Stimulated activated CD4-positive, alpha-beta T cell treated with anti-CD3 and anti-CD28 coated beads, Interleukin-15, amount 100 ng/mL, for 48 hours (primary cell): ENCODE measurements at places on chromosomes 6 and 20.

DNA sequence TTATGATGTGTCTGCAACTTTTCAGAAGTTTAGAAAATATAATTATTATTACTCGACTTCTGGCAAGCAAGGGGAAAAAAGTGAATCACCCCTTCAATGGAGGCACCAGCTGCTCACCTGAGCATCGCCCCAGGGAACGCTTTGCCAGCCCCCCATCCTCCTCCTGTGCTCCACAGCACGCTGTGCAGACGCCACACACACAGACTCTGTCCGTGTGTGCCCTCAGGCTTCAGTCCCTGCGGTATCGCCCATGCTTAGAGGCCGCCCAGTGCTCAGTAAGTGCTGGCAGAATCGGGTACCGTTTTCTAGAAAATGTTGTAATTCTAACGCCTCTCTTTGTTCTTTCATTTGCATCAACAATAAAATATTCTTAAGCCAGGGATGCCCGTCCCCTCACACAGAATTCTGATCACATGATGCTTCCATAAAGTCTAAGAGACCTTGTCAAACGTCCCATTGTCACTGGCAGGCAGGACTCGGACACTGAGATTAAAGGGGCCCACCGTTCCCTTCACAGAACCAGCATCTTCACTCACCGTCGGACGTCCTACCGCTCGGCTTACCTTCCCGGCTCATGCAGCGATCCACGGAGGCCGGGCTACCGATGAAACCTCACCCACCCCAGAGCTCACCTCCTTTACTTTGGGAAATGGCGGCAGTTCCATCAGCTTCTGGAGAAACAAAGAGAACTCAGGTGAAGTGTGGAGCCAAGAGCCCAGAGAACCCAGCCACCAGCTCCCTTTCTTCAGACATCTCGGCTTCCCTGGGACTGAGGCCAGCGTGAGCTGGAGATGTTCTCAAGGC lies 105.5 kb downstream of the DLL1 start:
- no peak for DNase-seq

DNA sequence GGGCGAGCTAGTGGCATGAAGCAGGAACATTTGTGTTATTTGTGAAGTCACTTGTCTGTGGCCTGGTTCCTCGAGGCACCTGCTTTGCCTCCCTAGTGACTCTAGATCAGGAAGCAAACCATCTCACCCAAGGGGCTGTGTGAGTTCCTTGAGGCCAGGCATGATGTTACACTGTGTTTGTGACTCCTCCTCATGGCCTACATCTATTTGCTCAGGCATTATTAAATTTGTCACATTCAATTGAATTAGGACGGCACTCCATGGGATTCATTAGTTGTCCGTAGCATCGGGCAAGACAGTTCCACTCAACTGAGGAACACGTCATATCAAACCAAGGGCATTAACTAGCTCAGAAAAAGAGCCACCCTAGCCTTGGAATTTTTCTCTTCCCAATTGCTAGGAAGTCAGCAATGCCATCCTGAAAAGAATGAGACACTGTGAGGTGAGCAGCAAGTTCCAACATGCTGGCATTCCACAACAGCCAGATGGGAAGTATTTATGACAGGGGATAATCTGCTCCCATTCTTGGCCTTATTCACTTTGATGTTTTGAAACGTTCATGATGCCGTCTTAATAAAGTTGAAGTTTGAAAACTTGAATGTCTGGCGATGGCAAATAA lies 17.2 kb downstream of the TMEM200A start:
- no peak for DNase-seq

GRCh38 chr6:150229436-150230163 lies 86.8 kb downstream of the PPP1R14C start:
- no peak for DNase-seq

- no peak for DNase-seq
These were observed 45.9 kb upstream of the CSE1L start for GRCh38 chr20:48999890-49000870.

- DNase-seq, result no peak
These were observed 165.9 kb downstream of the SASH1 start for GRCh38 chr6:148508401-148509041.

- no peak for DNase-seq
These were observed 275.1 kb downstream of the GRIK2 start for GRCh38 chr6:101668496-101669030.

- peak; percentile 62 for DNase-seq
These were observed 31.4 kb downstream of the HIVEP2 start for GRCh38 chr6:142913511-142914047.

DNA sequence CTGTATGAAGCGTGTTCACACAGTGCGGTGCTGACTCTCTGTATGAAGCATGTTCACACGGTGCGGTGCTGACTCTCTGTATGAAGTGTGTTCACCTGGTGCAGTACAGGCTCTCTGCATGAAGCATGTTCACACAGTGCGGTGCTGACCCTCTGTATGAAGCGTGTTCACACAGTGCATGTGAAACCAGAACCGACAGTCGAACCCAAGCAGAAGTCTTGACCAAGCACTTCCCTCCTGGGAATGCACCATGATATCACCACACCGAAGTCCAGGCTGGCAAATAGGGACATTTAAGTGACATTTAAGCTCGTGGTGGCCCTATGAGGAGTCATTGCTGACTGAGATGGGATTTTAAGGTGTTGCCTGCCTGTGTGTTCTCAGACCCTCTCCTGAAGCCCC lies 11.3 kb upstream of the SERPINB1 start:
- DNase-seq, result no peak

DNA sequence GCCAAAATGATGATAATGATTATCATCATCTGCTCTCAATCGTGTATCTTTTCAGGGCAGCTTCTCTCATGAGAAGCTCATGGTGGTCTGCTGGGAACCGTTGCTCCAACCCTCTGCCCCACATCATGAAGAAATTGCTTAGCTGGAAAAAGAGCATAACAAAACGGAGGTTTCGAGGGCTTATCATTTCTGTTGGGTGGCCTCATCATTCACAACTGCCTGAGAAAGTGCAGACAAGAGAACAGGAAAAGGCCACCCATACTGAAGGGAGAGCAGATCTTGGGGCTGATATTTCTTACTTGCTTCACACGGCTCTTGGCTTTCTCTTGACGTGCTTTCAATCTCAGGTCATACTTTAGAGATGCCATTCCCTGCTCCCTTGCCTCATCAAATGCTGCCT lies 471.6 kb downstream of the CD83 start:
- DNase-seq, result no peak

DNA sequence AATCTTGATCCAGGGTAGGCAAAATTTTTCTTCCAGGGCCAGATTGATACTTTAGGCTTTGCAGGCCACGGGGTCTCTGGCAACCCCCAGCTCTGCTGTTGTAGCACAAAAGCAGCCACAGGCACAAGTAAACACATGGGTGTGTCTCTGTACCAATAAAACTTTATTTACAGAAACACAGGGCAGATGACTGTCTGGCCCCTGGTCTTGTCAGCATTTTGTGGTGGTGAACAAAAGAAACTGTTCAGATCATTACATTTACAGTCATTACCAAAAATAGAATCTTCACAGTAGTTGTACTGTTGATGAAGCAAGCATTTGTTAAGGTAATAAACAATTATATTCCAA lies 45.0 kb upstream of the KIF25 start:
- no peak for DNase-seq

GRCh38 chr6:89084542-89084941 lies 4.0 kb downstream of the PNRC1 start:
- DNase-seq, result no peak

GRCh38 chr20:10242166-10242565 lies 23.5 kb downstream of the SNAP25 start:
- no peak for DNase-seq

- DNase-seq, result no peak
These were observed 427.4 kb upstream of the JAG1 start for GRCh38 chr20:11101243-11101642.

- no peak for DNase-seq
These were observed 19.9 kb upstream of the PHACTR3 start for GRCh38 chr20:59584278-59584925.

GRCh38 chr6:31701666-31702404 lies 1.3 kb downstream of the ABHD16A start:
- DNase-seq, result no peak

DNA sequence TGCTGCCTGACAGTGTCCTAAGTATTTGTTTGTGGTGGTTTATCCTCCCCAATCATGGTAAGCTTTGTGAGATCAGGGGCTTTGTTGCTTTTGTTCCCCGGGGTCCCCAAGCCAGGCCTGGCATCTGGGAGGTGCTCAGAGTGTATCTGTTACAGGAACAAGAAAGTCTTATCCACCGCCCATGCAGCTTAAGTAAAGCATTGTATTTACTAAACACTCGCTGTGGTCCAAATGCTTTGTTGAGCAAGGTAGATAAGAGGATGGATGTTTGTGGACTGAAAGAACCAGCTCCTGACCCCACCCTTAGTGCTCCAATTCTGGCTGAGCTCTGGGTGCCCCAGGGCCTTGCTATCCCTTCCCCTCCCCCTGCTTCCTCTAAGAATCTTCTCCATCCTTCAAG lies 19.8 kb upstream of the TFAP2C start:
- DNase-seq, result no peak

DNA sequence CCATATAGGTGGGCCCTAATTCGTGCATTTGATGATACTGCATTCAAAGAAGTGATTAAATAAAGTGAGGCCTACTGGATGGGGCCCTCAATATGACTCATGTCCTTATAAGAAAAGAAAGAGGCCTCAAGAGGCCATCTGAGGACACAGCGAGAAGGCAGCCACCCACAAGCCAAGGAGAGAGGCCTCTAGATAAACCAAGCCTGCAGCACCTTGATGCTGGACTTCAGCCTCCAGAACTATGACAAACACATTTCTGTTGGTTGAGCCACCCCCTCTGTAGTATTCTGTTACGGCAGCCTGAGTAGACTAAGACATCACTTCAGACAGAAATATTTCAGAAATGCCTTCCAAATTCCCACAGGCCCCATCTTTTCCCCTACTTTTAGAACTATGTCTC lies 82.5 kb upstream of the PLEKHG1 start:
- DNase-seq, result no peak

DNA sequence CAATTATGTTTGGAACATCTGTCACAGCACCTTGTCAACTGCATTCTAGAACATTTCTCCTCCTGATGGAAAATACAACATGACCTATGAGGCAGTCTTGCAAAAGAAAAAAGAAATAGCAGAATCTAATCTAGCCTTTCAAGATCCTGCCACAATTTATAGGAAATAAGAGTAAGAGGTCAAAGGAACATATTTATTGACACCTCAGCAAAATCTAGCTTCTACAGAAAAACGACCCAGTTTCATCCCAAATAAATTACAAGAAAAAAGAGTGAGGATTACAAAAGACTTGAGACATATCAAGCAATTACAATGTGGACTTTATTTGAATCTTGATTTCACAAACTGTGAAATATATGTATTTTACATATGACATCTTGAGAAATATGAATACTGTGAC lies 4.2 kb downstream of the FBXO9 start:
- DNase-seq, result no peak

GRCh38 chr20:63529861-63530787 lies 7.1 kb downstream of the PTK6 start:
- no peak for DNase-seq

GRCh38 chr6:116975600-116975999 lies 98.6 kb downstream of the RFX6 start:
- no peak for DNase-seq

GRCh38 chr20:39112178-39112743 lies 150.1 kb downstream of the DHX35 start:
- no peak for DNase-seq

- DNase-seq, result no peak
These were observed 7.7 kb upstream of the HTR1B start for GRCh38 chr6:77470983-77471382.

DNA sequence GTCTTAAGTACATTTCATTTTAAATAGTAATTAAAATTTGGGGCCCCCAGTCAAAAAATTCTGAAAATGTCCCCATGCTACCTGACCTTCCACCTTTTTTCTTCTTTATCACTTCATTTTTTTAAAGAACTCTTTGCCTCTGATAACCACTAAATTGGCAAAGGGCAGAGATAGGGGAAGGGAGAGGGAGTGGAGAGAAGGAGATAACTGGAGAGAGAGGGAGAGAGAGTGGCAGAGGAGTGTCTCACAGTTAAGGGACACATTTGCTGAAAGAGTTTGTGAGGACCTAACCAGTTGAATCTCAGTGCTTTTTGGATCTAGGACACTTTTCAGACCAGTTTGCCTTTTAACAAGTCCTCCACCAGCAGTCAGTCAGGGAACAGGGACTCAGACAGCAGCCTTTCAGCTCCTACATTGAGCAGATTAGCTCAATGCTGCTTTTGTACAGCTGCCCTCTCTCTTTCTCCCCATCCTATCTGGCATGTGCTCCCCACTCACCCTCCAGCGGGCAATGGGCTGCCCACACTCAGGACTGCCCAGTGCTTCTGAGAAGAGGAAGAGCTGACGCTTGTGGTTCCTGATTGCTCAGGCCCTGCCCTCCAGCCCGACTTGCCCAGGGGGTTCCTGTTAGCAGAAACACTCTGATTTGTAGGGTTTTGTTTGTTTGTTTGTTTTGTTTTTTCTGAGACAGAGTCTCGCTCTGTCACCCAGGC lies 14.4 kb downstream of the ARMC2 start:
- no peak for DNase-seq

DNA sequence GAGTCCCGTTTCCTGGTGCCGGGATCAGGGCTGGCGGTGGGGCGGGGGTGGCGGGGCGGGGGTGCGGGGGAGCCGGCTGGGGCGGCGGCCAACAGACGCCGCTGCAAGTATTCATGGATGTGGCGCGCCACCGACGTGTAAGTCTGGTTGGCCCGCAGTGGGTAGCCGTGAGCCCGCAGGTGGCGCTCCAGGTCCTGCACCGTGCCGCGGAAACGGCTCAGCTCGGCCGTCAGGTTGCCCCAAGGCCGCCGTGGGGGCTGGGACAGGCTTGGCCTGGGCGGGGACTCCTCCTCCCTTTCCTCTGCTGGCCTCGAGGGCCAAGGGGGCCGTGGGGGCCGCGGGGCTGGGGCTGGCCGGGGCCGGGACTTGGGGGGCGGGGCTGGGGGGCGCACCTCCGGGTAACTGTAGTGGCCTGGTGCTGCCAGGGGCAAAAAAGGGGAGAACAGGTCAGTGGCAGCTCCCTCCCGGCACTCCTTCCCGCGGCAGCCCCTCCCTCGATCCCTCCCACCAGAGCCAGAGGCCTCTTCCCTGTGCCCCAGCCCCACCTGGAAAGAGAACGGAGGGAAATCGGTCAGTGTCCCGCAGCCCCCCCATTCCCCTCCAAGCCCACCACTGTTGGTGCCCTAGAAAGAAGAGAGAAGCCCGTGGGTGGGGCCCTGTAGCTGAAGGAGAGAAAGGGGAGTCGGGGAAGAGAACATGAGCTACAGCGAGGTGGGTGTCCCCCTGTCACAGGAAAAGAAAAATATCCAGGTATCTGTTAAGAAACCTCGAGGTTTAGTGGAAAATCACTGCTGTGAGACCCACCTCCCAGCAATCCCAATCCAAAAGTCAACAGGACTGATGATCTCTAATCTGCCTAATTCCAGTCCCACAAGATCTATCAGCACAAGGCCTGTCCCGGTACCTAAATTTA lies 21.3 kb downstream of the TNXB start:
- DNase-seq, result peak; percentile 75

DNA sequence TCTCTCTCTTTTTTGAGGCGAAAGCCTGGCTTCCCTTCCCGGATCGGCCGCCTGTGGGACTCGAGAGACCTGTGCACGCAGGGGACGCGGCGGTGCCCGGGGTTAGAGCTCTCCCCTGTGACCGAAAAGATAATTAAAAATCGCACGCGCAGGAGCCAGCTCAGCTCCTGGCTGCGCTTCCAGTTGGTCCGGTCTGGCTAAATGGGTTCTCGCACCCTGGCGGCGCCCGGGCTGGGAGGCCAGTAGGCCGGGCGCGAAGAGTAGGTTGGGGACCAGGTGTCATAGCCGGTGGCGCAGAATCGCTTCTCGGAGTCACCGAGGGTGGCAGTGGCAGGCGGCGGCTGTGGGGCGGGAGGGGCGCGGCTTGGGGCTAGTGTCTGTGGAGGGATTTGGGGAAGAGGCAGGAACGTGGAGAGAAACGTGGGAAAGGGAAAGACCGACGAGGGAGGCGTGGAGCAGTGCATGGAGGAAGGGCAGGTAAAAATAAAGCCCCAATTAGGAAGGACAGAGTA lies 41.9 kb upstream of the SUPT3H start:
- DNase-seq, result peak; percentile 55
